Breast epithelium (tissue), 4 donors: ENCODE measurements at places on chromosomes 4 and X. TPM values are rescaled to one million over a fixed set of nuclear protein-coding genes. Genes with fewer than 3 reads are reported as not detected.

DNA sequence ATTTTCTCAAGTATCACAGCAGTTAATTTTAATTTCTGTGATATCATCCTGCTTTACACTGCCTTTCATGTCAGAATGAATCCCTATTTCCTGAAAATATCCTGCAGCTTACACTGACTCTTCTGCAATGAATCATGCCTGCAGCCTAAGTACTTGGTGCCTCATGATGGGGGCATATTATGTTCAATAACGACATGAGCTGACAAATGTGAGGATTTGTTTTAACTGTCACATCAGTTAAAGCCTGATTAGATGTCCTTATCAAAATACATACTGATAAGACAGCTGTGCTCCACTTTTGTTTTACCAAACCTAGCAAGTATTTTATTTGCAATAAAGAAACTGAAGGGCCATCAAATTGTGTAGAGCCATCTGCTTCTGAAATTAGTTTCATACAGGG lies 359.9 kb upstream of the AGA start:
- DNase-seq: no peak

DKK2 gene
- total RNA-seq: 1.6 TPM

DNA sequence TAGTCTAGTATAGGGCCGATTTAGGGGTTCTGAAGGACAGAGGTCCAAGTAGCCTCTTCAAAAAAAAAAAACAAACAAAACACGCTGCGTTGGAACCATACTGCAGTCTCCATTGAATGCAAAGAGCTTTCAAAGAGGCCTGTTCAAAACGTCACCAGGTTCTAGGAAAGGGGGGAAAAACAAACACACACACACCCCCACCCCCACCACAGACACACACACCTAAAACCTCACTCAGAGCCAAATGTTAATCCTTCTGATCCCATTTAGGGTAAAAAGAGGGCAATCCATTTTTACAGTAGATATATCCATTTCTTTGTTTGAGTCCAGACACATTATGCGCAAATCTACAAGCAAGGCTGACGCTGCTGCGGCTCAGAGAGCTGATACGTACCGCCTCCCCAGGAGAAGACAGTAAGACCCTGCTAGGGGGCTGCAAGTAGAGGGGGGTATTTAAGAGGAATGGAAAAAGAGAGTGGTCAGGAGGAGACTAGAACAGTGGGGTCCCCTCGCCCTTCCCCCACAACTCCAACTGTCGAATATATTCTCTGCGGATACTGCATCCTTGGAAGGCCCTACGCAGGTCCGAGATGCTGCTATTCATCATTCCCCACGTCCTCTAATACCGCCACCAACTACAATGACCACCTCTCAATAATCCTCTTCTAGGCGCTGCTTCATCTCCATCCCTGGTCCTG lies 1.3 kb downstream of the NKRF start:
- no peak for DNase-seq

LNX1 gene
- 22.5 TPM for total RNA-seq

DNA sequence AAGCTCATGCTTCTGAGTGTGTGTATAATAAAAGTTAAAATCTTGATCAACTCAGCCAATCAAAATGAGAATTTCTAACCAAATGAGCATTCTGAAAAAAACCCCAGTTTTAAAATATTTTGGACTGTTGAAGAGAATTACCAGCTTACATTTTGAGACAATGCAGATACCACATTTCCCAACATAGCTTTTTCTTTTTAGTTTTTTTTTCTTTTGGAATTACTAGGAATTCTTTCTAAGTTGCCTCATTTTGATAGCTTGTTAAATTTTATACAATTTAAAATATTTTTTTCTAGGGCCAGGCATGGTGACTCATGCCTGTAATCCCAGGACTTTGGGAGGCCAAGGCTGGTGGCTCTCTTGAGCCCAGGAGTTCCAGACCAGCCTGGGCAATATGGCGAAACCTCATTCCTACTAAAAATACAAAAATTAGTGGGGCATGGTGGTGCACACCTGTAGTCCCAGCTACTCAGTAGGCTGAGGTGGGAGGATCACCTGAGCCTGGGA lies 2.2 kb downstream of the RP2 start:
- DNase-seq: no peak

- DNase-seq: no peak
These were observed 13.6 kb downstream of the TLR6 start for GRCh38 chr4:38842994-38843393.

- no peak for DNase-seq
These were observed 249.6 kb downstream of the OPHN1 start for GRCh38 chrX:68183612-68184214.

DNA sequence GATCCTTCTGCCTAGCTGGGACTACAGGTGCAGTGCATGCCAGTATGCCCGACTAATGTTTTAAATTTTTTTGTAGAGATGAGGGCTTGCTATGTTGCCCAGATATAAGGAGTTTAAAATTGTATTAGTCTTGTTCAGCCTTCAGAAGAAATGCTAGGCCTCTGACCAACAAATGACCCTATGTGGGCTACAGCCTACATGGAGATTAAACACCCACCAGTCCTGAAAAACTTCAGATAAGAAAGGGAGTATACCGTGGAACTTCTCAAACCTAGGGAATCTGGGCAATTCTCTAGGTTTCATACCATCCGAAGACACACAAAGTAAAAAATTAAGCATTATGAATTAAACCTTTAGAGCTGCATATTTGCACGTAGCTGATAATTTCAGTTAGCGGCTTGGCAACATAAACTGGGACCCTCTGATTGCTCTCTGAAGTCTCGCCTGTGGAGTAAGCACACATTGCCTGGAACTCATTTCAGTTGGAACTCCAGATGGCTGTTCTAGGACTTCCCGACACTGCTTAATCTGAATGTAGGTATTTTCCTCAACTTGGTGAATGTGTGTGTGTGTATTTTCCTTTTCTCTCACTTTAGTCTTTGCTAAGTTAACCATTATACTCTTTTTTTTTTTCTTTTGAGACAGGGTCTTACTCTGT lies 33.0 kb downstream of the MOB1B start:
- DNase-seq: no peak

GRCh38 chr4:41287005-41287404 lies 30.3 kb downstream of the UCHL1 start:
- DNase-seq: no peak

GRCh38 chrX:1164322-1165288 lies 47.8 kb downstream of the CRLF2 start:
- no peak for DNase-seq

GRCh38 chrX:154441564-154441963 lies 2.4 kb upstream of the FAM50A start:
- DNase-seq: no peak

GRCh38 chr4:4377732-4378460 lies 9.0 kb upstream of the NSG1 start:
- DNase-seq: no peak

POLN gene
- 3.3 TPM for total RNA-seq

GRCh38 chr4:26130173-26130572 lies 190.6 kb upstream of the RBPJ start:
- no peak for DNase-seq

NEUROG2 gene
- total RNA-seq: 0.29 TPM

DGKK gene
- total RNA-seq: not detected

DNA sequence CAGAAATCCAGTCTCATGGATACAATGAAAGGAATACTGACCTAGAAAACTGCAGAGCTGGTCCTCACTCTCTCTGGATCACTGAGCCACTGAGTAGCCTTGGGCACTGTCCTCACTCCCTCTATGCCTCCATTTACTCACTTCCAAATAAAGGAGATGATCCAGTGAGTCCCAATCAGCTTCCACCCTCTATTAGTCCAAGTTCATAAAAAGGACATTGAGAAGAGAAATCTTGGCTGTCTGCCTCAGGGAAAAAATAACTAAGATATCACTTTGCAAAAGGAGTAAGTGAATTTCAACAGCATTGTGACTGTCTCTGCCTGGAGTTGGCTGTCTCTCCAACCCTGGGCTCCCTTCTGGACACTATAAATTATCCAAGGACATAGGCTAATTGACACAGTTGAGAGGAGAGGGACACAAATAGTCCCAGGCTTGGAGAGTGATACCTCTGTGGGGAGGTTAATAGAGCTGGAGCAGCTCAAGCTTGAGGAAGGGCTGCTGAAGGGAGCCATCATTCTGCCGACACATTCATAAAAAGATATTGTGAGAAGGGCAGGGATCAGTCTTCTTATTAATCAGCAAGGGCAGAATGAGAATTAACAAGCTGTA lies 572.3 kb downstream of the RAB28 start:
- no peak for DNase-seq

DNA sequence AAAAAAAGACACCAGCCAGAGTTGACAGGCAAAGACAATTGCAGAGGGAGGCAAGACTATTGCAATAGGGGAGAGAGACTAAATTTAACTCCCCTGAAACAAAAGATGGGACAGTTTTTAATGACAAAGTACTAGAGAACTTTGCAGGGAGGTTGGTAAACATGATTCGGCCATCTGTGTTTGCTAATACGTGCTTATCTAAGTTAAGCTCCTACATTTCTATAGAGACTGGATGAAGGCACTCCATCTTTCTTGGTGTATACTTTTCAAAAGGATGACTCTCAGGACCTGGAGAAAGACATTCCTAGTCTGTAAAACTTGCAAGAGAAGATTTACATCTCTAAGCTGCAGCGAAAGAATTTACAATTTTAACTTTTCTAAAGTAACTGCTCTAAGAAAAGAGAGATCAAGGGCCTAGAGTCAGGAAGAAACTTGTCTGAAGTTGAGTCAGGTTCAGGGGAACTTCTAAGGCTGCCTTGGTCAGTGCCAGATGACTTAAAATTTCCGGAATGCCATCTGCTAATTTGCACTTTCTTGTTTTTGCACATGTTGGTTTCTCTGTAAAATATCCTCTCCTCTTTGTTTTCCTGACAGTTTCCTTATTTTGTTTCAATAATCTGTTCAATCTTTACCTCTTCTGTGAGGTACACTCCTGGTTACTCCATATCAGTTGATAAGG lies 10.6 kb downstream of the ADAM29 start:
- no peak for DNase-seq

- DNase-seq: no peak
These were observed 133.5 kb downstream of the BTC start for GRCh38 chr4:74660866-74661265.

DNA sequence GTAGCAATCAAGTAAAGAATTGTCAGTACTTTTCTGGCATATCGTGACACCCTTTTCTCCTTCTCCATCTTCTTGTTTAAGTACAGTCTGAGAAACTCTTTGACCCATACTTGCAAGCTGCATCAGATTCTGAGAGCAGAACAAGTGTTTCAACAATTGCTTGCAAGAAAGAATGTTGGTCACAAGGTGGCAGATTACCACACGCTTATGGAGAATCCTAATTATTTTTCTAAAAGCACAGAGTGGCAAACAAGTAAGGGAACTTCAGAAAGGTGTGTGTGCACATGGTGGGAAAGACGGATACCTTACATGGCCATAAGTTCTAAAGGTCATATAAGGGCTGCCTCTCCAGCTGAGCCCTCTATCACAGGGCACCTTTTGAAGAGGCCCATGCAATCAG lies 136.4 kb upstream of the FGF13 start:
- no peak for DNase-seq
